ENCODE measurements at places on chromosomes 4 and X. TPM values are rescaled to one million over a fixed set of nuclear protein-coding genes. Genes with fewer than 3 reads are reported as not detected.

The GNRHR gene
- total RNA-seq = not detected

The SEPTIN6 gene
- total RNA-seq = 19.3 TPM

- DNase-seq = no peak
Observed at GRCh38 chrX:78514852-78515251, 144.3 kb downstream of the RTL3 start.

DNA sequence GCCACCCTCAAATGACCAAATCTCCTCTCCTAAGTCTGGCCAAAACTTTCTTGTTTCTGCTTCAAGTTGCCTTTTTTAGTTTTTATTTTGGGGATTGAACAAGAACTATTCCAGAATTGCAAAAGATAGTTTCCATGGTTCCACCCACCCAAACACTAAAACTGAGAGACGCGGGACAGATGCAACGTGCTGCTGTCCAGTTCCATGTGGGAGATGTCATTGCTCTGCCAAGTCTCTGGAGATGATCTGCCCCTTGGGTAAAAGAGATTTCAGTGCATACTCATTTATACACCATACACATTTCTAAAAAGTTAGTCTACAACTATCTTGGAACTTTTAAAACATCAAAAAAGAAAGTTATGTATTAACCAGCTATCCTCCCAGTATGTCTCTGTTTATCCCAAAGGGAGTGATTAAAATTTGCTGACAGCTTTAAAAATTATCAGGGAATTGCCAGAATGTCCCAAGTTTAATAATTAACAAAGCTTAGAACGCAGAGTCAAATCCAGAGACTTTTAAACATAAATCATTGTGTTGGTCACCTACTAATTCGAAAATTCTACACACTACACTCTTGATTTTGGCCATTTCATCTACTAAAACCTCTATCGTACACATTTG, 3.2 kb downstream of the MAOB start:
- DNase-seq = no peak

The PAGE5 gene
- not detected for total RNA-seq

DNA sequence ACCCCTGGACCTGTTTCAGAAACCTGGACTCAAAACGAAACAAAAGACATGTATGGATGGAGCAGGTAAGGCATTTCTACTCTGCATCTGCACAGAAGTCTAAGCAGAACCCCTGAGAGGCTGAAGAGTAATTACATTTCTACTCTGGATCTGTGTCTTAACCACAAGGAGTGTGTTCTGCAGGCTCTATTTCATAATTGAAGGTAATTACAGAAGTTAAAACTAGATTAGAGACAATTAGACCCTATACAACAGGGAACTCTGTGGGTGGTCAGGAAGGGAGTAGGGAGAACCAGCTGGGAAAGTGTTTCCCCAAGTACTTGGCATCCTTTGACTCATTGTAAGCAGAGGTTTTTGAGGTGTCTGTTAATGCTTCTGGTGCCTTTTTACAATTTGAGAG, 69.8 kb downstream of the IGSF1 start:
- no peak for DNase-seq
